COLO829 (cell line): ENCODE measurements at places on chromosomes 4 and X.

DNA sequence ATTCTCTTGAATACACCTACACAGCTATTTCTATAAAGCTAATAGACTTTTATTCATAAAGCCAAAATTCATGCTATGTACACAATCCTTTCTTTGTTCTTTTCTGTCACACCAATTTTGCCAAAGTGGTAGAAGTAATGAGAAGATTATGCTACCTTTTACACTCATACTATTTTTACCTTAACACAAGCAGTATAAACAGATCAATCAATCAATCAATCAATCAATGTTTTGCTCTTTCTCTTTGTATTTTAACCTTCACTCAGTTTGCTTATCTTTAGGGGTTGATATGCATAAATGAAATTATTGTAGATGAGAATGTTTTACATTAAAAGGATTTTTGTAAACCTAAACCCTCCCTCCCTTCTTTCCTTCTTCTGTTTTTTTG is 878.6 kb downstream of the RAPGEF2 start:
- no peak for DNase-seq

DNA sequence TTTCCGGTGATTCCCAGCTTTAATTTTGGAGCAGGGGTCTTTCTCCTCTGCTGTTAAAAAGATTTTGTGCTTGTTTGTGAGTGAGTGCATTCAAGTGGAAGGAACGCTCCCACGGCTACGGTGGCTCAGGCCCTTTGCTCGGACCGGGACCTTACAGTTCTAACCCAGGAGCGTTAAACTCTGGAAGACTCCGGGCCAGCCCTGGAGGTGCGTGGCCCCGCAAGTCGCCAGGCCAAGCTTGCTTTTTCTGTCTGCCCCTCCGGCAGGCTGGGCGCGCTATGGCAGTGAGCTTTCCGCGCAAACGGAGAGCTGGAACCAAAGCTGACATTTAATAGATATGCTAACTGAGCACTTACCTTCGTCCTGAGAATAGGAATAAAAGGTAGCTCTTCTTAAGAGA is 18.3 kb upstream of the PITX2 start:
- no peak for DNase-seq

GRCh38 chrX:140713174-140713539 is 3.6 kb downstream of the LINC00632 start:
- no peak for DNase-seq

DNA sequence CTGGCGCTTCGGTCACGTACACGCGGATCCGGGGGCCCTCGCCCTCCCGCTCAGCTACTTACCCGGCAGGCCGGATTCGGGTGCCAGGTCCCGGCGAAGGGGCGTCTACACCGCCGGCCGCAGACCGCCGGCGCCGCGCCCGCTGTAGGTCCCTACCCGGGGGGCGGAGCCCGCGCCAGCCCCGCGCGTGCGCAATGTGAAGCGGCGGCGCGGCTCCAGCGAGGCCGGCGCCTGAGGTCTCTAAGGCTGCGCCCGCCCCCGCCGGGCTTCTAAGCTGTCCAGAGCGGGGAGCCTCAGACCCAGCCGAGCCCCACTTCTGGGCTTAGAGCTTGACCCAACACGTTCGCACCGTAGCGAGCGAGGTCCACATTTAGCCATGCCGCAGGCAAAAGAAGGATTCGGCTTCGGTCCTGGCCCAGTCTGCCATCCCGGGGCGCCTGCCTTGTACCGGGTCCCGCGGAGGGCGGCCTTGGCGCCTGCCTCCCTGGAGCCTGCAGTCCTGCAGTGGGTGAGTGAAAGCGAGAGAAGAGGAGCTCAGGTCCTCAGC is at the start of gene ZNF518B:
TSS of gene ZNF518B (minus strand) at position 172 of the 547 bp plus-strand sequence. CDS start 11,098 bp downstream, outside the sequence.
- peak; percentile 34 for DNase-seq

DNA sequence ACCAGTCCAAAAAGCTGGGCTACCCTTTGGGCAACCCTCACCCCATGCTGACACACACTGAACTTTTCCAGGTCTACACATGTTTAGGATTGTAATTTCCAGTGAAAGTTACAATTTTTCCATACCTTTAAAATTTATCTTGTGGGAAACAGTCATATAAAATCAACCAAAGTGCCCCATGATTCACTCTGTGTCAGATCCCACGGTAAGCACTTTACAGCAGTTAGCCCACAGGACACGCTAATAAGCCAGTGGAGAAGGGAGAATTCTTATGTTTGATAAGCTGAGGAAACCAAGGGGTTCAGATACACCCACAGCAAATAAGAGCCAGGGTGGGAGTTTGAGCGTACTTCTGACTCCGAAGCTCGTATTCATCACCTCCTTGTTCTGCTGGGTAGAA is 72.4 kb upstream of the TBL1X start:
- DNase-seq: no peak

DNA sequence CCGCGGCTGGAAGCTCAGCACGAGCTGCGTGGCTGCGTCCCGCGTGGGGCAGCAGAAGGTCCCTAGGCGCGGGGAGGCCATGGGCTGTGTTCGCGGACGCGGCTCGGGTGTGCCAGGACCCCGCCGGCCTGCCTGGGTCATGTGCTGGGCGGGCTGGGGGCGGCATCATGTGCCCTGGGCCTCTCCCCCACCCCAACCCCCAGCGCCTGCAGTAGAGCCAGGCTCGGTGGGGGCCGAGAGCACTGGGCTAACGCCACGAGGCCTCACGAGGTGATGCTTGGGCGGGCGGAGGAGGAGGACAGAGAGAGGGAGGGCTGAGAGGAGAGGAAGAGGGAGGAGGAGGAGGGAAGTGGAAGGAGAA is at the start of gene GPR143:
TSS of gene GPR143 (minus strand) at position 111 of the 361 bp plus-strand sequence. CDS start at position 81, 30 bp downstream.
- DNase-seq: no peak

- no peak for DNase-seq
Measured at GRCh38 chrX:23052324-23052723, 52.6 kb downstream of the DDX53 start.

DNA sequence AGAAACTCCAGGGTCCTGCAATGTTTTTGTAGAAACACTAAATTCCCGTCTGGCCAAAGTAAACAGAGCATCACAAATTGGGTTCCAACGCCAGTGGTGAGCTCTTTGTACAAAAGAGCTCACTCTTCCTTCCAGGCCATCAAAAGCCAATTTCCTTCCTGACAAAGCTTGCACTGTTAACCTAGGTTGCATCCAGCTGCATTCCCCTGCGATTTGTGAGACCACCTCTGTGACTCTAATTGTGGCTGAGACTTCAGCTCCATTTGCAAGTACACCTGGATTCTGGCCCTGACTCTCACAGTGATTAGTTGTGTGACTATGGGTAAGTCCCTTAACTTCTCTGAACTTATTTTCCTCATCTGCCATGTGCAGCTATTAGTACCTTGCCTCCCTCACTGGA is 212.5 kb upstream of the CXorf66 start:
- no peak for DNase-seq

GRCh38 chr4:23741681-23742191 is 148.1 kb downstream of the PPARGC1A start:
- no peak for DNase-seq

GRCh38 chr4:41542526-41543275 is 4.7 kb downstream of the LIMCH1 start:
- peak; percentile 13 for DNase-seq

DNA sequence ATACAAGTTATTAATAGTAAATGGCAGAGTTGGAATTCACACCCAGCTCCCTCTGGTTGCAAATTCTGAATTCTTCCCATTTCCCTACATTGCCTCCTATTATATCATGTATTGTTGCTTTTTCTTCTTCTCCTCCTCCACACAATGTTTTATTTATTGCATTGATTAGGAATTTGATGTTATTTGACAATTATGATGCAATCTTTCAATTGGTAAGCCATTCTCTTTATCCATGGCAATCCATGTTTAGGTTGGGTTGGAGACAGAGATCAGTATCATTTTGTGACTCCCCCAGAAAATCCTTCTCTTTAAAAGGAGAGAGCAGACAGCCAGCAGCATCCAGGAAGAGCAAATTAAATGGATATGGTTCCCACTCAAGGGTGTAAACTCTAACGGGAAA is 30.5 kb downstream of the TTC29 start:
- DNase-seq: no peak

DNA sequence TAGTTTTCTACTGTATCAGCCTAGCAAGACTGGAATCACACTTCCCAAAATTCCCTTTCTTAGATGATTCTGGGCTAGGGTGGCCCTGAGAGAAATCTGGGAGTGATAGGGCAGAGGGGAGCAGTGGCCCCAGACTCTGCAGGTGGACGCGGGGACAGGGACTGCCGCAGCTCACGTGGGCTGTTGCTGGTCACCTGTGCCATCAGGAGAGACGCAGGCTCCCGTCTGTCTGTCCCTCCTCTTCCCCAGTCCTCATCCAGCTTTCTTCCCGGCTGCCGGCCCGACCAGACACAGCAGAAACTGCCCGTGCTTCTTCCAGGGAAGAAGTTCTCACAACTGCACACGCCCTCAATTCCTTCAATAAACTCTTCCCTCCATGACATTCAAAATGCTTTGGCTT is 86.4 kb downstream of the AFAP1 start:
- DNase-seq: no peak

GRCh38 chr4:93896516-93896915 is 68.0 kb downstream of the ATOH1 start:
- no peak for DNase-seq
